ENCODE measurements at places on chromosomes 6 and 20.

DNA sequence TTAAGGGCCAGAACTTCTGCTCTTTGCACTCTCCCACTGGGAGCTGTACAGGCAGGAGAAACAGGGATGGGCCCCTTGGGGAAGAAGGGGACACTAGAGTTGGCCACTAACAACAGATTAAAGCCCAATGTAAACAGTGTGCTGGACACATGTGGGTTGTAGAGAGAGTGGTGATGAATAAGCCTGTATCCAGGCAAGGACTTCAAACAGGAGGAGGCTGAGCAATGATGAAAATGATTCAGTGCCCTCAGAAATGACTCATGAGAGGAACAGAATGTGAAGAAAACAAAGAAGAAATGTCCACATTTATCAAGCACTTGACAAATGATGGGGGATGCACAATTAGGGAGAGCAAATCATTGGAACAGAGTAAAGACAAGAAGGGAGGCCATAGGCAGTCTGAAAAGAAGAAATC lies 242.3 kb downstream of the TBX18 start:
- no peak for DNase-seq

- no peak for DNase-seq
Measured at GRCh38 chr6:41100871-41101287, 28.1 kb downstream of the NFYA start.

DNA sequence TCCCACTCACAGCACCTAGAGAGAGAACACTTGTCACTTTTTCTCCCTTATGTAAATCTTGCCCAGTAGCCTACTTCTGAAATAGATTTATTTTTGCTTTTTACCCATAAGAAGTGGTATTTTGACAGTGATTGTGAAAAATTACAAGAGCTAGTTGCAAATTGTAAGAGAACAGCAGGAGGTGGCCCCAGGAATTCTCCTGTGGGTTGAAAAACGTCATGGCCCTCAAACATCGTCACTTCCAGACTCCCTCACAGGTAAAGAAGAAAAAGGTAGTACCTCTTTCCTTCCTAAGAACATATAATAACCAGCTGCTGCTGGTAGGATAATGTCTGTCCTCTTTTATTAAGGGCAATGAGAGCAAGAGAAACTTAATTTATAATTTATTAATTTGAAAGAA lies 69.5 kb upstream of the LAMP5 start:
- no peak for DNase-seq

DNA sequence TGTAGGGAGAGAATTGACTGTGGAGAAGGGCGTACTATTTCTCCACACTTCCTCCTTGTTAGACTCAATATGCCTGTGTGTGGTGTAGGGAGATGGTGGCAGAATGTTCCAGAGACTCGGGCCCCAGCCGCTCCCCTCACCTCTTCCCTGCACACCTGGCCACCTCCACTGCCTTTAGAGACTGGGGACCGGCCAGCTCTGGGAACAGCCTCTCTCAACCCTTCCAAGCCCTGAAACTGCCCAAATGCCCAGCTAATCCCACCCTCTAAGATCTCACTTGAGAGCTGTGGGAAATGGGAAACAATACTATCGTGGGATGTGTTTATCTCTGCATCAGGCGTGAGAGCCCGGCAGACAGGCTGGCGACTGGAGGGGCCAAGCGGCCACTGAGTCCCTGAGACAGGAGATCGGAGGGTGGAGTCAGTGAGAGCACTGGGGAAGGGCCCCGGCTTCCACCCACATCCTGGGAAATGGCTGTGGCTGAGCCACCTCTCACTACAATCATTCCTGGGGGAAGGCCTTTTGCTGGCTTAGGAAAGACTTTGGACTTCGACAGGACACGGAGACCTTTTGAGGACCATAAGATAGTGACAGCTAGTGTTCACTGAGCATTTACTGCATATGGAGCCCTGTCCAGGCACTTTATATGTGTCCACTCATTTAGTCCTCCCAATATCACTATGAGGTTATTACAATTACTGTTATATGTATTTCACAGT lies 31.0 kb upstream of the MRPS18A start:
- no peak for DNase-seq

GRCh38 chr20:52104546-52105441 lies 86.8 kb downstream of the ZFP64 start:
- no peak for DNase-seq

DNA sequence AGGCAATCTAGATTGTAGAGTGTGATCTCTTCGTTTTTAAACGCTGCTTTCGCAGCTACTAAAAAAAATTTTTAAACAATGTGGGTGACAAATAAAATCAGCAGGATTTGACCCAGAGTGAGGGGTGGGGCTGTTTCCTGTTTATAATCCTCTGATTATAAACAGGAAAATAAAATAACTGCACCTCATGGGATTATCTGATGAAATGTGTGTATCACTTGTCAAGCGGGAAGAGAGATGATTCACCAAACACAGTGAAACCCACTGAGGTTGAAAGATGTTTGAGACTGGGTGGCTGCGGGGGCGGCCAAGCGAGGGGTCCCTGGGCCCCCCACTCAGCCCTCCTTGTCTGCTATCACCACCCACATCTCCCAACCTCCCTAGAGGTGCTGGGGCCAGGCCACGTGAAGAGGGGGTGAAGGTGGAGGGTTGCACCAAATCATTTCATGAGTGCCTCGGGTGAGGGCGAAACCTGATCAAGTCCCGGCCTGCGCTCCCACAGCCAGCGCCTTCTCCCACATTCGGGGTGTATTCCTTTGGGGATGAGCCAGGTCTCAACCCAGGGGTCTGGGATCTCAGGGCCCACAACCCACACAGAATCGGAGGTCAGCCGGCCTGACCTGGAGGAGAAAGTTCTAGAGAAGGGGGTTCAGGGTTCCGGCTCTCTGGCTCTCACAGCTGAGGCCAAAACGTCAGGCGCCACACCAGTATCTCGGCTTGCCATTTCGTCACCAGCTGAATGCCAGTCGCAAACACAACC lies 212.5 kb downstream of the BMP7 start:
- no peak for DNase-seq

DNA sequence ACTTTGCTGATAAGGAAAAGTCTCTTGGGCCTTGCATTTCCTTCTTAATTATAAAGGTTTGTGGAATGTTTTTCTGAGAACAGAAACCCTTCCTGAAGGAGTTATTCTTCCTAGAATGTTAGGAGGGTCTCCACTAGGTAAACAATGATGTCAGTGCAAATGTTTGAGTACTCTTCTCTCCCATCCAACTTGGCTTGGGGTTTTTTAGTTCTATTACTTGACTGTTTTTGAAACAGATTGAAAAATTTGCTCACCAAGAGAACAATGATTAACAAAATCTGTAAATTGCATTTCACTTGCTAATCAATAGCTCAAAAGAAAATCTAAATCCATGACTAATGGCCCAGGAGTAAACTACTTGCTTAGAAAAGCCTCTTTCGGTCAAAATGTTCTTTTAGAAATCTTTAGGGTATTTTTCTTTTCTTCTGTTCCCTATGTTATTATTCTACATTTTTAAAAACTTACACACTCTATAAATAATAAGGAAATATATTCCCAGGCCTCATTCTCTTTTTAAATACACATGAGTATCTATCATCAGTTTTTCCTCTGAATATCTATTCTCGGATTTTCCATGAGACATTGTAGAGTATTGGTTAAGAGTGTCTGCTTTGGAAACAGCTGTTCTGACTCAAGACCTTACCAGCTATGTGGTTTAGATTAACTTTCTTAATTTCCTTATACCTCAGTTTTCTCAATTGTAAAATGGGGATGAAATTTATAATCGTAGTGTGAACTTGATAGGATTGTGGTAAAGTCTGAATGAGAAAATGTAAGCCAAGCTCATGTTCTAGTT lies 234.2 kb upstream of the CITED2 start:
- no peak for DNase-seq

DNA sequence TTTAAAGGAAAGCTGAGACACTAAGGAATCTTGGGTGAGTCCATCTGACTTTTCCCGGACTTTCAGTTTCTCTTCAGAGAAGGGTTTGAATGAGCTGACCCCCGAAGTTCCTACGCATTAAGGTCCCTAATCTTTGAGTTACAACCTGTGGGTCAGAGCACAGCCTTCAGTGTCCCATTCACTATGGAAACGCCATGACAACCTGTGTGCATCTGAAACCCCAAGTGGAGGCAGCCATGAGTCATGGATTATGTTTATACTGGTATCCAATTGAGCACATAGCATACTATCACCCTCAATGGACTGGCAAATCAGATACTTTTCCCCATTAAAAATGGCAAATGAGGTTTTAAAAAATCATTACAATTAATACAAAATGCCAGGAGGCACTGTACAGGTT lies 11.4 kb downstream of the MYLK4 start:
- DNase-seq: no peak

- DNase-seq: no peak
Measured at GRCh38 chr6:45830441-45831139, 185.1 kb downstream of the CLIC5 start.

GRCh38 chr20:14845199-14846160 lies 508.1 kb upstream of the FLRT3 start:
- no peak for DNase-seq

- DNase-seq: no peak
Measured at GRCh38 chr6:153862927-153863326, 176.1 kb upstream of the OPRM1 start.

- DNase-seq: no peak
Measured at GRCh38 chr6:3701631-3702030, 49.9 kb downstream of the PXDC1 start.

DNA sequence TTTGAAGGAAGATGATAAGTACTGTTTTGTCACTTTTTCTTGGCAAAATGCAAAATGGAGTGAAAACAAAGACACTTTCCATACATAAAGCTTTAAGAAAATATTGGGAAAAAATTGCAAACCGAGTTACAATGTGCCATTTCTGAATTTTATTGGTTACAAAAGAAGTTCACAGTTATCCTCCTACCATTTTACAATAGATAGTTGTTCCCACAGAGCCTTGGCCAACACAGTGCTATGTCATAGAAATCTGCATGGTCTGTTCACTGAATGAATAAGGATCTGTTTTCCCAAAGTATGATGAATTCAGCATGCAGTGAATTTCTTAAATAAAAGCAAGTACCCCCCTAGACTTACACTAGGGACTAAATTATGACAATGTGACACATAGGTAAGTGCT lies 268.2 kb upstream of the POU3F2 start:
- no peak for DNase-seq

- DNase-seq: no peak
Measured at GRCh38 chr20:33249456-33249855, 13.7 kb downstream of the BPIFA1 start.

DNA sequence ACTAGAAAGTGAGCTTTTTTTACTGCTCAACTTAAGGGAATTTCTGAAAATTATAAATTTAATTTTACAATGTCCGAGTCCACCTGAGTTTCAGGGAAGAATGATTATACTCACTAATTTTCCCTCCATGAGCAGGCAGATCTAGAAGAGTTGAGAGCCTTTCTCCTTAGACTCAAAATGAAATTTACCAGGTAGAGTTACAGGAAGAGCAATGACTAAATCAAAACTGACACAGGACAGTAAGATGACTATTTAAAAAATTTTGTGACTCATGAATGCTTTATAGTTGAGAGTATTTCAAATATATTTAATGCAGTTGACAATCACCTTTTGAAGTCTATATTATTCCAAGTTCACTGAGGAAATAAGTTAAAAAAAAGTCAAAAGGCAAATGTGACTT lies 198.1 kb upstream of the NRSN1 start:
- no peak for DNase-seq
